Myocyte (in vitro differentiated cells): ENCODE measurements at places on chromosomes 3 and 15.

DNA sequence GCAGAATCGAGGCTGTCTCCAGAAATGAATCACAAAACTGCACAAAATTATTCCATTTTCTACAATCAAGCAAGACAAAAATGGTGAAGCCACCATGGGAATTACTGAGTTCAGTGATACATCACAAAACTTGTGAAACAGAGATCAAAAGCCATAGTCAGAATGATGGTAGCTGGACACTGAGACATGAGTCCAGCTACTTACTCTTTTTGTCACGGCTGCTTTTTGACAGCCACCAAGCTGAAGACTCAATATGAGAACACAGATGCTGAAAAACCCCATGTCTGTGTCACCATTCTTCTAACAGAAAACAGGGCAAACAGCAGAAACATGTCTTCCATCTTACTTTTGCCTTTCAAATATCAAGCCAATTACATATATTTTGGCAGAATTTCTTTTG, 237.6 kb downstream of the LPP start:
- DNase-seq = no peak

GRCh38 chr3:194977356-194977755, 291.7 kb downstream of the FAM43A start:
- DNase-seq = no peak

- DNase-seq = no peak
These were observed 96.7 kb downstream of the LRTM1 start for GRCh38 chr3:54831112-54831511.

GRCh38 chr15:35723852-35724251, 177.9 kb upstream of the DPH6 start:
- DNase-seq = no peak

- DNase-seq = no peak
These were observed 308.0 kb upstream of the THRB start for GRCh38 chr3:24802614-24803013.

- no peak for DNase-seq
These were observed 166.5 kb downstream of the NSMCE3 start for GRCh38 chr15:29102911-29103823.

DNA sequence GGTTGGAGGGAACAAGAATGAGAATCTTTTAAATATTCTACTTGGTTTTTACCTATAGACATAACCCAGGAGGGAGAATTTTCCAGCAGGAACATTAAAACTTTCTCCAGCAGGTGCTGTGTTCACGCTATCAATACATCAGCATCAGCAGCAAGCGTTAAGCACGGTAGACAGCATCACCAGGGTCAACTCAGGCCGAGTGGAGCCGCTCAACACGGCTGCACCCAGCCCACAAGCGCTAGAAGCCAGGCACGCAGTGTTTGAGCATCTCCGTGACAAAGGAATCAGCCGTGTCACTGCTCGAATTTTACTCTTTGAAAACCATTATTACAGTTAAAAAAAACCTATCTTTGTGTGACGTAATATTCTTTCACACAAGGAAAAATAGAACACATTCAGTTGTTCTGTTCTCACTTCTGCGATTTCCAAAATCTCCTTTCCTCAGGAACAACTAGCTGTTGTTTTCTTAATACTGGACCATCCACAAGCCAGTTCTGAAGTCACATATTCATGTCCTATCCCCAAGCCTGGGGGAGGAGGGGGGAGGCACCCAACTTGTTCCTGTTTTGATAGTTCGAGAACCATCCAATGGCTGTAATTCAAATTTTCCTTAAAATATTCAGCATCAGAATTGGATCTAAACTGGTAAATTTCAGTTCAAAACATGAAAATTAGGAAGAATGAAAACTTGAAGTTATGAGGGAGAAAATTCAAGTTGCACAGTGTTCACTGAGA, 77.9 kb downstream of the ADAMTS17 start:
- DNase-seq = no peak

DNA sequence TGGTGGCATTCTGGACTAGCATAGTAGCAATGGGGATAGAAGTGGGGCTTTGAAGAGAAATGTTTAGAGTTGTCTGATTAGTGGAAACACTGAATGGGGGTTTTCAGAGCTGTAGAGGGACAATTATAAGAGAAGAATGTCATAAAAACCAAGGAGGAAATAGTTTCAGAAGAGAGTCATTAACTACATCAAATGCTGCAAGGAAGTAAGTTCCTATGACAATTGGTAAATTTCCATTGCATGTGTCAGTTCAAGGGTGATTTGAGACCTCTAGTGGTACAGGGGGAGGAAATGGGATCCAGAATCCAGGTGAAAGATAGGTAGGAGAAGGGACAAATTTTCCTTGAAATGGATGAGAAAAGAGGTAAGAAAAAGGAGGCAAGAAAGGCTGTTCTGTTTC, 68.3 kb upstream of the TBC1D5 start:
- no peak for DNase-seq

- DNase-seq = no peak
These were observed 42.8 kb upstream of the SECISBP2L start for GRCh38 chr15:49088996-49089395.

GRCh38 chr3:141808586-141808985, 45.4 kb downstream of the GRK7 start:
- DNase-seq = no peak

DNA sequence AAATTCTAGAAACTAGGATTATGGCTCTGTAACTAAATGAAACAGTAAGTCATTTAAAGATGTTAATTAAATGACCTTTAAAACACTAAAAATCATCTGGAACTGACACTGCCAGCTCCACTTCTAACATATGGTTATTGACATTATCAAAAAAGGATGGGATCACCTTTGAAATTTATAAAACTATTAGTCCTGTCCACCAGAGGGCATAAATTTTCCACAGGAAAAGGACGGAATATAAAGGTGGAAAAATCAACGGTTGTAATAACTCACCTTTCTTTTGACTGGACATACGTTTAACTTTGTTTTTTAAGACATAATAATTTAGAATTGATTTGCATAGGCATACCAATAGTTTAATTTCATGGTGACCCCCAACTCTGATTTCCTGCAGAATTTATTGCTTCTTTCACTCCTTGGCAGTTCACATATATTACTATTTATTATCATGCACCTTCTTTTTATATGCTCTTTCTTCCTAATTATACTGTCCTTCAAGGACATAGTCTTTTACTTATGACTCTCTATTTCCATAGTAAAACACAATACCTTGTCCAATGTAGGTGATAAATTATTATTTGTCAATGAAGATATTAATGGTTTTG, 345.7 kb downstream of the CADM2 start:
- DNase-seq = no peak

- DNase-seq = no peak
These were observed 550 bp downstream of the CLN6 start for GRCh38 chr15:68228971-68229385.

DNA sequence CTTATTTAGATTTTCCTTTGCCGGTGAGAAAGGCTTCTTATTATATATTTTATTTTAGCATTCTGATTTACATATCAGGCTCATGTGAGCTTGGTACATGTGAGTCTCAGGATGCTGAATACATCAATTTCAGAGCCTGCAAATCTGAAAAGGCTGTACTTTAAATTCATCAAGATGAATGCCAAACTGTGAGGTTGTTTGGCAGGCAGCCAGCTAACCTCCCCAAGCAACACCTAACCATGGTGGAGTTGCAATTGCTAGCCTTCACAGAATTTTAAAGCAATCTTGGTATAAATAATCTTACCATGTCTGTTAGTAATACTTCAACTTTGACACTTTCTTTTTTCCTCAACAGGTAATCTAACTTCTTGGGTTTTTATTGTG, 252.5 kb downstream of the CDIN1 start:
- no peak for DNase-seq

- DNase-seq = peak; percentile 84
These were observed 62.1 kb downstream of the CYFIP1 start for GRCh38 chr15:22918056-22918455.

GRCh38 chr3:22779737-22780136, 423.4 kb upstream of the UBE2E2 start:
- no peak for DNase-seq

GRCh38 chr3:127100459-127101410, 92.2 kb upstream of the PRR23E start:
- no peak for DNase-seq

GRCh38 chr3:133706033-133706432, 40.2 kb upstream of the TF start:
- no peak for DNase-seq

DNA sequence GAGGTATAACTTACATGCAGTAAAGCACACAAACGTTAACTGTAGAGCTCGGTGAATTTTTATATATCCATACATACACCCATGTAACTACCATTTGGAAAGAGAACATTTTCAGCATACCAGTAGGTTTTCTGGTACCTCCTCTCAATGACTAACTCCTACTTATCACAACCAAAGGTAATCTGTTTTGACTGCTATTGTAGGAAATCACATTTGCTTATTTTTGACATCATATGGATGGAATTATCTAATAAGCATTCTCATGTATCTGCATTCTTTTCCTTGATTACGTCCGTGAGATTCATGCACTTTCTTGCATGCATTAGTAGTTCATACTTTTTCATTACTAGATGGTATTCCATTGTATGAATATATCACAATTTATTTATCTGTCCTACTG, 76.8 kb downstream of the CSNK1G1 start:
- no peak for DNase-seq

- DNase-seq = no peak
These were observed 497.3 kb downstream of the SHQ1 start for GRCh38 chr3:72350761-72351505.

DNA sequence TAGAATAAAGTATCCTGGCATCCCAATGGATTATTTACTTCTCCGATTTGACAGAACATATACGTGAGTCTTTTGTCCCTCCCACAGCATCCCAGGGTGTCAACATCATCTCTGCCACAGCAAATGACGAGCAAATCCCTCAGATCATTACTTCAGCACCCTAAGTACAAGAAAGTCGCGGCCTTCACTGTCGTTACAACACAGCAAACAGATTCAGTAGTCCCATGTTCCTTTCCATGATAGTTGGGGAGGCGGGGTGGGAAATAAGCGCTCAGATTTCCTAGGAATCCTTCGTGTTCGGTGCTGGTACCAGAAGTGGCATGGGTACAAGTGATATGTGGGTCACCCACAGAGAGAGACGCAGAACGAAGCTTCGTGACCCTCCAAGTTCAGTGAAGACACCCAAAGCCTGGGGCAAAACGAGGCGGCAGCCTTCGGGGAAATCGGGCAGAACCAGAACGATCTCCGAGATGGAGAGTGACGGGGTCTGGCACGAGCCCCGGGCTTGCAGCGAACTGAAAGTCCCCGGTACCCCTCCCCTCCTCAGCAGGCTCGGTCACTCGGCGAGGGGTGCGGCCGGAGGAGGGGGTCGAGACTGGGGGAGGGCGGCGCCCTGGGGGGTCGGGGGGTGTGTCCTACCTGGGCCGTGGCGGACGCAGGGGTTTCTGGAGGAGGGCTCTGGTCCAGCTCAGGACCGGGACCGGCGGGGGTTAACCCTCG, 619 bp downstream of the TTBK2 start:
- DNase-seq = peak; percentile 33

DNA sequence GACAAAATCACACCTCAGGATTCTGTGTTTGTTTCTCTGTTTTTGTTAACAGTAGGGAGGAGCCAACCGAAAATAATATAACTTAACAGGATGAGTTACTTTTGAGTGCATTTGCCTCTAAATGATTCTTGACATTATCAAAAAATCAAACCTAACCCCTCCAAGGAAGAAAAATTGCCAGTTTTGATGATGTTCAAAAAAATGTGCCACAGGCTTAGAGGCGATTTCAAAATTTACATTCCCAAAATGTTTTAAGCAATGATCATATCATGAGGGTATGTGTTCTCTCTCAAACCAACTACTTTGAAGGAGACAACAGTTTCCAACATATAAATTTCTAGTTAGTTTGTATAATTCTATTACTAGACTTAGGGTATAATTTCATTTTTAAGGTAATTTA, 6.7 kb downstream of the VGLL3 start:
- peak; percentile 50 for DNase-seq

- DNase-seq = no peak
These were observed 83.5 kb upstream of the PLCL2 start for GRCh38 chr3:16801223-16801622.

DNA sequence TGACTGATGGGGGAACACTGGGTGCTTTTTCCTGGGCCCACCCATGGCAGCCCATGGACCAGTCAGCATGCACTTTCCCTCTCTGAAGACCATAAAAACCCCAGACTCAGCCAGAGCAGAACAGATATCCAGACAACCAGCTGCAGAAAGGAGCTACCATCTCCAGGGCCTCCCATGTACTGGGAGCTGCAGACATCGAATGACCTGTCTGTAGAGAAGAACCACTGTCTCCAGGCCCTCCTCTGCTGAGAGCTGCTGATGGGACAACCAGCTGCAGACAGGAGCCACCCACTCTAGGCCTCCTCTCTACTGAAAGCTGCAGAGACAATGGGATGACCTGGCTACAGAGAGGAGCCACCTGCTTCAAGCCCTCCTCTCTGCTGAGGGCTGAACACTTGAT, 66.6 kb downstream of the PROS1 start:
- no peak for DNase-seq

DNA sequence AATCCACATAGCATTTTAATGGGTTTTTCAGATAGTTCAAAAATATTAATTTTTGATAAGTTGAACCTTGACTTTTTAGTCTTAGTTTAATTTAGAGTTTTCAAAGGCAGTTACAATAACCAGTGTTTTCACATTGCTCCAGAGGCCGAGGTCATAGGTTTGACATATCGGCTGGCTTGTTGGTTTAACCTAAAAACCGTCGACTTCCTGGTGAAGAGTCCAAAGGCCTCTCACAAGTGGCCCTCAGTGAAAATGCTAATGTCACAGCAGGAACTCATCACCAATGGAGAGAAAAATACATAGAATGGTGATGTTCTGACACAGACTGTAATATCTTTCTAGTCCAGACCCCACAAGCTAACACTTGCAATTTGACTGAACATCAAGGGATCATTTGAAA, 642.3 kb downstream of the PLOD2 start:
- DNase-seq = no peak

- DNase-seq = no peak
These were observed 77.5 kb upstream of the CNTN3 start for GRCh38 chr3:74691946-74692345.
